ENCODE measurements at places on chromosomes 1 and 21.
A peak's percentile ranks its signal among the peaks of the same experiment; 100 is the strongest.

DNA sequence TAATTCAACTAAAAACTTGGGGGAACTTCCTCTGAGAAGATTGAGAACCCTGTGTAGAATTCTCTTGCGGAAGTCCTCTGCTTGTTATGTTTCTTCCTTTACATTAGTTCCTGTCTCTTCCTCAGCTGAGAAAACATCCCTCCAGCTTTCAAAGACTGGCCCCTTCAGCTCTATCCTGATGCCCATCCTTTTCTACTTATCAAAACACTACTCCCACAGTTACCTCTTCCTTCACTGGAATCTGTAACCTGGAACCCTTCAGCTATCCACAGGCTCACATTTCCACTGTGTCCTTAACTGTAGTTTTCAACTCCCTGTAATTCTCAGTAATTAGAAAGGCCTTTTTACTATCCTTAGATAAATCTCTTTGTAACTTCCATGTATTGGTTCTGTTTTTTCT, 6.0 kb upstream of the DEDD start:
- no peak for DNase-seq

DNA sequence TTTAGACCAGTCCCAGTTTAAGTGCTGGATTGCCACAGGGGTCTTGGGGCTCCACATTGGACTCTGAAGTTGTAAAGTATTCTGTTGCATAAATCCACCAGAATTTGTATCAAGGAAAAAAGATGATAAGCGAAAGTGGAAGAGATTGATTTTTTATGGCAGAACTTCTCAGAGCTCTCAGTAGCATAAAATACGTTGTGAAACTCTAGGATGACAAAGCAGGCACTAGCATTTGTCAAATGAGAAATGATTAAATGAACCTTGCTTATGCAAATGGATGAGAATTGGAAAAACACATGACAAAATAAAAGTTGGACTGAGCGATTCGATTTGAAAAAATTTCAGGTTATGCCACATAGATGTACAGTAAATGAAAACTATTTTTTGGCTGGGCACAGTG, 253.8 kb upstream of the RAB4A start:
- DNase-seq = no peak

DNA sequence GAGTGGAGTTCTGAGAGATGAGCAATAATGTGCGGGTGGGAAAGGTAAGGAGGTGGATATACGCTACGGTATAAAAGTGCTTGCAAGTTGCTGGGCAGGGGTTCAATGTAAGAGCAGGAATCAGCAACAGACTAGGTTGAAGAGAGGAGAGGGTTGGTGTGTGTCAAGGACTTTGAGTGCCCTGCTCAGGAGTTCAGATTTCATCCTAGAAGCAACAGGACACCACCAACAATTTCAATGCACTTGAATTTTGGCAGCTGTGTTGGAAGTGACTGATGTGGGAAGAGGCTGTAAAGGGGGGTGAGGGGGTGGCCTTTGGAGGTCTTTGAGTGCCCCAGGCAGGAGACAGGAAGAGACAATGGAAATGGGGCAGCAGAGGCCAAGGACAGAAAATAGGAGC, 57.3 kb downstream of the RHOU start:
- DNase-seq = no peak

GRCh38 chr1:206705726-206706297, 21.1 kb downstream of the MAPKAPK2 start:
- DNase-seq = no peak

GRCh38 chr1:13702425-13703127, 2.6 kb downstream of the PRDM2 start:
- DNase-seq = no peak

- peak; percentile 62 for DNase-seq
Measured at GRCh38 chr1:117967881-117968280, 38.3 kb downstream of the WDR3 start.

GRCh38 chr1:117795190-117795589, 134.2 kb downstream of the GDAP2 start:
- peak; percentile 53 for DNase-seq
